ENCODE measurements at places on chromosomes 7 and 10.

- peak; percentile 77 for DNase-seq
These were observed 438.1 kb upstream of the GALNT17 start for GRCh38 chr7:70693686-70694433.

DNA sequence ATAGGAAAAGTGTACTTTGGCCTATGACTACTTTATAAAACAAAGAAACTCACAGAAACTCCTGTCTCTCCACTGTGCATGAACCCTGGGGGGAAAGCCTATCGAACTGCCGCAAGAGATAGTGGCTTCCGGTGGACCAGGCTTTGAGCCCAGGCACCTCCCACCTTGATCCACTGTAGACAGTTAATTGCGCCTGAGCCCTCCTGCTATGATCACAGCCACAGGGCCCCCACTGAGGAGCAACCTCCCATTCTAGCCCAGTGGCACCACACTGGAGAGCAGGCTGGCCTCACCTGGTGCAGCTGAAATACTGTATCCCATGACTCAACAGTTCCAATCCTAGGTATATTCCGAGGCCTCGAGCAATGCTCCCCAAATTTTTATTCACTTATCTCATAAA, 98.8 kb downstream of the COBL start:
- DNase-seq, result no peak

- DNase-seq, result no peak
These were observed 82.4 kb downstream of the CREM start for GRCh38 chr10:35208949-35209613.

DNA sequence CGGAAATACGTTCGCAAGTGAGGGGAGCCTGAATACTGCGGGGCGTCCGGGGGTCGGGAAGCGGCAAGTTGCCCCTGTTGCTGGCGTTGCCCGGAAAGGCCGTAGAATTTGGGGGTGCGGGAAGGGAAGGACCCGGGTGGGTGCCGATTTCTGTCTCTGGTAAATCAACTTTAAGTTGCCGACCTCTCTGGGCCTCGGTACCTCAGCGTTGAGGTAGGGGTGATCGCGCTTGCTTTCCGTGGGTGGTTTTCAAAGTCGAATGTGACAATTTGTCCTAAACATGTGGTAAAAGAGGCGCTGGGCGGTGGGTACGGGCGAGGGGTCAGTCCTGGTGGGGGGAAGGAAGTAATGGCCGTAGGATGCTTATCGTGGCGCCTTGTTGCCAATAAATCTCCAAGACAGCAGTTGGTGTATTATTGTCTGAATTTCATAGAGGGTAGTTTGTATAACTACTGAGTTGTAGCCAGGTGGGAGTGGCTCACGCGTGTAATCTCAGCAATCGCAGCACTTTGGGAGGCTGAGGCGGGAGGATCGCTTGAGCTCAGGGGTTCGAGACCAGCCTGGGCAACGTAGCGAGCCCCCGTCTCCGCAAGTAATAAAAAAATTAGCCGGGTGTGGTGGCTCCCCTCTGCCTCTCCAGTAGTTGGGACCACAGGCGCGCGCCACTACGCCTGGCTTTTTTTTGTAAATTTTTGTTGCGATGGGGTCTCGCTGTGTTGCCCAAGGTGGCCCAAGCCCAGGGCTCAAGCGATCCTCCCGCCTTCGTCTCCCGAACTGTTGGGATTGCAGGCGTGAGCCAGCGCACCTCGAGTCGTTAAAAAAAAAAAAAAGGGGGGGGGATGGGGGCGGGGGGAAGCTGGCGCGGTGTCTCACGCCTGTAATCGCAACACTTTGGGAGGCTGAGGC, 644 bp downstream of the BUD23 start:
- DNase-seq, result no peak

- DNase-seq, result no peak
These were observed 41.6 kb upstream of the FAM204A start for GRCh38 chr10:118383699-118384098.

DNA sequence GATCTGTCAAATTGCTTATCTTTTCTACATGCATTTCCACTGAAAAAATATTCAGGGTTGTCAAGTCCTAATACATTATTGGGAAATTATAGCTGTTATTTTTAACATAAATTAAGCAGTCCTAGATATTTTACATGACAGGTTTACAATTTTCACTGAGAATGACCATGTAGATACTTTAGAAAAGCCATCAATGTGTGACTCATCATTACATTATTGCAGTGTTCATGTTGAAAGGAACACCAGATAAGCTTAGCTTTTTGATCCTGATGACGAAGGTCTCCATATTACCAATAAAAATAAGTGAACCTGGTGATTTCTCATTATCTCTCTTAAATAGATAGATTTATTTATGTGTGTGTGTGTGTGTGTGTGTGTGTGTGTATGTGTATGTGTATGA, 529.5 kb upstream of the PCDH15 start:
- DNase-seq, result no peak

- no peak for DNase-seq
These were observed 101.2 kb upstream of the PARD3 start for GRCh38 chr10:34916314-34916713.

- no peak for DNase-seq
These were observed 401.1 kb upstream of the NFE2L3 start for GRCh38 chr7:25750744-25751508.

DNA sequence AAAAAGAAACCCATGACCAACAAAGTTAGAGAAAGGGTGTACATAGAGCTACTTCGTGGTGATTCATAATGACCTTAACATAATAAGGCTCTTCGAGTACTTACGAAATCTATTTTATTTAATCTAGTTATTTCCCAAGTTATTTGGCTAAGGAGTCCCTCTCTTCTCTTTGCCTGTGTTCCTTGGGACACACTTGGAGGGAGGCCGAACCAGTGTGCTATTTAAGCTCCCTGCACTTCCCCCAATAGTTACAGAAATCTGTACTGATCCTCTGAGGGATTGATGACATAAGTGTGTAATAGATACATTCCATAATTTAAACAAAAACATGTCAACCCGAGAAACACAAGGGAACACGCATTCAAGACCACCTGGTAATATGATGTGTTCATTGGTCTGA, 351.1 kb downstream of the GATA3 start:
- DNase-seq, result no peak

- DNase-seq, result peak; percentile 13
These were observed 152.7 kb downstream of the ANK3 start for GRCh38 chr10:60236869-60237524.

GRCh38 chr7:31302356-31302755, 38.2 kb downstream of the NEUROD6 start:
- no peak for DNase-seq

GRCh38 chr7:82697897-82698296, 254.3 kb upstream of the CACNA2D1 start:
- DNase-seq, result no peak

GRCh38 chr10:6301488-6302075, 98.8 kb downstream of the PFKFB3 start:
- no peak for DNase-seq

GRCh38 chr7:150502519-150502918, 12.2 kb upstream of the GIMAP7 start:
- DNase-seq, result peak; percentile 58

- DNase-seq, result no peak
These were observed 52.6 kb downstream of the LRRC72 start for GRCh38 chr7:16579216-16579615.

- DNase-seq, result no peak
These were observed 10.5 kb downstream of the ARHGAP22 start for GRCh38 chr10:48594371-48594770.

DNA sequence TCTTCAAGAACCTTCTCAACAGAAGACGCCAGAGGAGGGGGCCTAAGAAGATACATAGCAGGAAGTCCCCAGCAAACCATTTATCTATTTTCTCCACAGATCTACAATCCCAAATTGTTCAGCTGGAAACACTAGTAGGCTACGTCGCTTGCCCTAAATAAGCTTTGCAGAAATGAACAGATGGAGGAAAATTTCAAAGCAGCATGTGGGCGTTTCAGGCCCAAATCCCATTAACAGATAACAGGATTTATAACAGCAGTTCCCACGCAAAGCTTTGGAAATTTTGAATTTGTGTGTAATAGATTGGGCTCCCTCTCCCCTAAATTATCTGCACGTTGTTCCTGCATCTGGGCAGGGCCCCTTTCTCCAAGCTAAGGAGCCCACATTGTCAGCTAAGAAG, 60.6 kb upstream of the FRMD4A start:
- DNase-seq, result no peak

- DNase-seq, result no peak
These were observed 166.5 kb upstream of the COL1A2 start for GRCh38 chr7:94228223-94228622.

DNA sequence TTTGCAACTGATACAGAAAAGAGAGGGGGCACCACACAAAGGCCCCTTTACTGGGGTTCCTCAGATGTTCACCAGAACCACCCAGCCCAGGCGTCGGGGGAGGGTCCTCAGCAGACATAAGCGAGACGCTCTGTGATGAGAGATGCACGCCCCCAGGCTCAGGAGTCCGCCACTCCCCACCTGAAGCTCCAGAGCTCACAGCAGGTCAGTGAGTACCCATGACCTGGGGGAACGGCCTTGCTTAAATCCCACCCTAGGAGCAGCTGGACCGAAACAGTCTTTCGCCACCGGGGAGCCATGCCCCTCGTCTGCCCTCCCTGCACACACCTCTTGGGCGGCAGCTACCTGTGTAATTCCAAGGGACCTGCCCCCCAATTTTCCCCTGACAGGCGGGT, 2.8 kb downstream of the CRYGN start:
- DNase-seq, result no peak

- no peak for DNase-seq
These were observed 65.0 kb downstream of the GRM8 start for GRCh38 chr7:127187740-127188139.

GRCh38 chr7:22123139-22123538, 177.4 kb upstream of the CDCA7L start:
- no peak for DNase-seq
